Hematopoietic multipotent progenitor cell treated with erythropoietin and hydrocortisone succinate and interleukin-3 and kit ligand, for 17 days (in vitro differentiated cells): ENCODE measurements at places on chromosomes 7 and 10.

DNA sequence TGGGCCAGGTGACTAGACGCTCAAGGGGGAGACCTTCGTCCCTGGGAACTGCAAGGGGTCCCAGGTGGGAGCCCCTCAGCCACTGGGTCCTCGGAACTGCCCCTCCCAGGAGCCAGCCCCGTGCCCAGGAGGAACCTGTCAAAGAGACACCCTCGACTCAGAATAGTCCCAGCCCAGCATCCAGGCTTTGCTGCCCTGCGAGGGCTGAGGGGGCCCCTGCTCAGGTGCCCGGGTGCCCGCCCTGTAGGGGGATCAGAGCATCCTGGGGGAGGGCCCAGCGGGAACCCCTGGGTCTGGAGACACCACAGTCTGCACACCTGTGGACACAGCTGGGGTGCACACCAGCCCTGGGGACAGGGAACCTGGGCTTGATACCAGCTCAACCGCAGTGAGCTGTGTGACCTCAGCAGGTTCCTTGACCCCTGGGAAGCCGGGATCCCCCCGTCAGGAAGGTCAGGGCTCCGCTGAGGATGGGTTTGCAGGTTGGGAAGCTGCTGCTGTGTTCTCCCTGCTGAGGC, 407 bp downstream of the ELN start:
- no peak for DNase-seq

DNA sequence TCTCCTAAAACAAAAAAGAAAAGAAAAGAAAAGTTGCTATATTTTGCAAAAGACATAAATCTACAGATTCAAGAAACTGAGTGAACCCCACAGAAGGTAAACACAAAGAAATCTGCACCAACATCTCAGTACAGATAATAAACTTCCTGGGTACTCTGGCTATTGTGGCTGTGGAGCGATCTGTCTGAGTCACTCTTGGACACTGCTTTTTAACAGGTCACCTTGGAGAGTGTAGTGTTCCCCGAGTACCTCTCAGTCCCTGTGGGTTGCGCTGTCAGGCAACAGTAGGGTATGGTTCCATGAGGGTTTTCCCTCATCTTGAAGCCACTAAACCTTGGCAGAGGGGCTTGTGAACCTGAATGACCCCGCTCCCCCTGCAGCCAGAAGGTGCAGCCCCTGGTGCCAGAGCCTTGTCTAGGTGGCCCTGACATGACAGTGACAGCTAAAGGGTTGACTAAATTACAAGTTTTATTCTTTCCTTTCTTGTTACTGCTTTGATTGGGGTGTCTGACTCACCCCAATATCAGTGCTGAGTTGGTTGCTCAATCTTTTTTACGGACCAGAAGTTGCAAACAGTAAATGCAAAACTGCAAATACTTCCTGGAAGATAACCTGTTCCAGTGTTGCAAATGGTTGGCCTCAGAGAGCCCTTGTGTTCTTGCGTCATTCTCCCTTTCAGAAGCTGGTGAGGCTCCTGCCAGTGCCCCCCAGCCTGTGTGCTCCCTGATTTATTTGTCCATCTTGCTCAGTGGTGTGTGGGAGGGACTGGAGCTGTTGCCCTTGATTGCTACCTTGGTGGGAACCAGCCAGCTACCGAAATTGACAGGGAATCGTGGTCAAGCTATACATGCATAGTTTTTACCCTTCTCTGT, 30.6 kb downstream of the POR start:
- no peak for DNase-seq

GRCh38 chr10:91799612-91799975, 1.4 kb downstream of the TNKS2 start:
- DNase-seq = peak; percentile 46

GRCh38 chr7:149207324-149208035, 12.1 kb downstream of the ZNF282 start:
- DNase-seq = no peak

DNA sequence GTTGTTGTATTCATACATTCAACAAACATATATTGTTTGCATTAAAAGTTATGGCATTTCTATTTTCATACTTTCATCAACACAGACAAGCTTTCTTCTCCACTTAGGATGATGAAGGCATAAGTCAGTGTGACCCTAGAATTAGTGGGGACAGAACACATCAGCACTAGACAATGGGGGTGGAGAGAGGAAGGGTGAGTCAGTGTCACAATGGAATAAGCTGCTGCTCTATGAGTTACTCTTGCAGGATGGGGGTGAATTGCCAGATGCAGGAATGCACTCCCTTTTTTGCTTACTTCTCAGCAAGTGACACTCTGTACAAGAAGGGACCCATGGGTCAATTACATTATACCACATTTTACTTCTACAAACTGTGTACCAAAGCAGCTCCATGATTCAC, 74.0 kb downstream of the DGKI start:
- DNase-seq = no peak

- DNase-seq = no peak
Observed at GRCh38 chr10:131009791-131010190, 301.7 kb downstream of the TCERG1L start.

DNA sequence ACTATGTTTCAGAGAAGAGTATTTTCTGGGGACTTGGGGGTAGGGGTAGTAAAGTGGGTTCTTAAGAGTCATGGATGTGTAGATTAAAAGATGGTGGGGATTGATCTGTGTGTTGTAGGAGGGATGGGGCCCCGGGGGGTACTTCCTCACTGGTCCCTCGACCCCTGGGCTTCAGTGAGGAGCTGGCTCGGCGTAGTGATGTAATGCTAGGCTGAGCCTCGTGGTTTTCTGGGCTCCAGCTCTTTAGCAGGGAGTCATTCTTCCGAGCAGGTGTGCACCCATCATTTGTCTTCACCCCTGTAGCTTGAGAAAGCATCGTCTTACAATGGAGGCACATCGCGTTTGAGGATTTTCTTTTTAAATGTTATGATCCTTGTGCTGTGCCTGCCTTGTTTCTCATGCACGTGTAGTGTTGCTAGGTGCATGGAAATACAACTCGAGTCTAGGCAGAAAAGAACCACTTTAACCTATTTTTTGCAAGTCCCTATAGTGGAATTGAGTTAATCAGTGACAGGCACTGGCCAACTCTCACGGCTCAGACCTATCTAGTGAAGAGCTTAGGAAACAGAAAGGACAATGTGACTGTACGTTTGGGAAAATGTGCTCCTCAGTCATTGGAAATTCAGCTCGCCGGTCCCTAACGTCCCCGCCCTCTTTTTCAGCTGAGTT, 106.1 kb upstream of the BTBD16 start:
- no peak for DNase-seq

DNA sequence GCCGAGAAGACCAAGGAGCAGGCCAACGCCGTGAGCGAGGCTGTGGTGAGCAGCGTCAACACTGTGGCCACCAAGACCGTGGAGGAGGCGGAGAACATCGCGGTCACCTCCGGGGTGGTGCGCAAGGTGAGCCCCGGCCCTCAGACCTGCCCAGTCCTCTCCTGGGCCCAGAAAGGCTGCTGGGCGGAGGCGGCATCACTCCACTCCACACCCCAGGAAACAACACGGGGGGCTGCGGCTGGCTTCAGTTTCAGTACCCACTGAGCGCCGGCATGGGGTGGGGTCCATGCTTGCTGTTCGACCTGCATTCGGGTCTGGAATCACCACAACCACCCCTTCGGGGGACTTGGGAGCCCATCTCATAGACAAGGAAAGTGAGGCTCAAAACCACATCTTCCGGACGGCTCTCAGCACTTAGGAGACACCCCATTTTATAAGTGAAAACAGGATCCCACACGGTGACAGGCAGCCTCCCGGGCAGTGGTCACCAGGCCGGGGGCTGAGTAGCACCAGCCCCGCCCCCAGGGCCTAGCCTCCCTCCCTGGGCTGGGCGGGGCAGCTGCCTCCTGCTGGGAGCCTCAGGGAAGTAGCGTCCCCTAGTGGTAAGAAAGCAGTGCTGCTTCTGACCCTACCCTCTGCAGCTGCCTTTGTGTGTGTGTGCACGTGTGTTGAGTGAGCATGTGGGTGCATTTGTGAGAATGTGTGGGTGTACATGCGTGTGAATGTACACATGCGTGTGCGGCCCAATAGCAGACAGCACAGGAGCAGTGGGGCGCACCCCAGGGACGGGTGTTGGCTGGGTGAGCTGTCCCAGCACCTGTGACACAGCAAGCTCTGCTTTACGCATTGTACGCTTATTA, 1.8 kb downstream of the SNCG start:
- peak; percentile 34 for DNase-seq

GRCh38 chr10:8306685-8307364, 252.3 kb downstream of the GATA3 start:
- DNase-seq = no peak
